ENCODE measurements at places on chromosomes 5 and 9.

GRCh38 chr5:108675736-108676135 lies 72.0 kb upstream of the FER start:
- no peak for DNase-seq

- DNase-seq: no peak
Measured at GRCh38 chr5:7728076-7728475, 122.9 kb downstream of the CFAP90 start.

DNA sequence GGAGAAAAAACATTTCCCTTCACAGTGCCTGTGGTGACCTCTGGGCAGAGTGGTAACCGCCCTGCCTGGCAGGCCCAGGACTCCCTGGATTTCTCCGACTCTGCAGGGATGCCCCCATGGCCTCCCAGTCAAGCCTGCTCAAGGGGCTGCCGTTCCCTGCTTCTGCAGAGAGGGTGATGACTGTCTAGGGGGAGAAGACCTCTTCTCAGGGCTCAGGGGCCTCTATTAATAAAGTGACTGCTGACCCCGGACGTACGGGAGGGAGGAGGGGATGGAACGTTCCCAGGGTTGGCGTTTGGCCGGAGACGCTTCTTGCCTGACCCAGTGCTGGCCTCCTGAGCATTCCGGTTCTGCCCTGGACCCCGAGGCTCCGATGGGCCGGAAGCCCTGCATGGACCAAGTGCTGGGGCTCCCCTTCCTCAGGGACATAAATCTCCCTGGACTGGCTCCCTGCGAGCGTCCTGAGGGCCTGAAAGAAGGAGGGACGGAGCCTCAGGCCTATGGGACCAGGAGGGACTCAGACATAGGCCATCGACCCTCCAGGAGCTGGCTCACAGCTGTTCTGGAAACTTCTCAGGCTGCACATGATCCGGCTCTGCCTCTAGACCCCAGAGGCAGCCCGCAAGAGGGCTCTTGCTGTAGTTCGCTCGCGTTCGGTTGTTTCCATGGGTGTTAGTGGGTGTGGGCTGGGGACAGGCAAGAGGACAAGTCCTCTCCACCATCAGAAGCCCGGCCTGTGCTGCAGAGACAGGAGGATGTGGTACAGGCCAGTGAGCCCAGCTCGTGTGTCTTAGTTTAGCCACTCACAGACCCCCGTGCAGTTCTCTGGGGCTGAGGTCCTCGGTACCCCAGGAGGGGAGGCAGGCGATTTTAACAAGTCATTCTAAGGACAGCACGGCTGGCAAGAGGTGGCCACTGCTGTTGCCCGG lies 8.1 kb upstream of the RNU6ATAC start:
- DNase-seq: no peak

GRCh38 chr9:13603921-13604320 lies 324.4 kb upstream of the MPDZ start:
- DNase-seq: no peak

GRCh38 chr5:55933377-55934114 lies 61.2 kb downstream of the IL6ST start:
- DNase-seq: no peak

- DNase-seq: no peak
Measured at GRCh38 chr5:175861337-175862130, 9.8 kb upstream of the CPLX2 start.

DNA sequence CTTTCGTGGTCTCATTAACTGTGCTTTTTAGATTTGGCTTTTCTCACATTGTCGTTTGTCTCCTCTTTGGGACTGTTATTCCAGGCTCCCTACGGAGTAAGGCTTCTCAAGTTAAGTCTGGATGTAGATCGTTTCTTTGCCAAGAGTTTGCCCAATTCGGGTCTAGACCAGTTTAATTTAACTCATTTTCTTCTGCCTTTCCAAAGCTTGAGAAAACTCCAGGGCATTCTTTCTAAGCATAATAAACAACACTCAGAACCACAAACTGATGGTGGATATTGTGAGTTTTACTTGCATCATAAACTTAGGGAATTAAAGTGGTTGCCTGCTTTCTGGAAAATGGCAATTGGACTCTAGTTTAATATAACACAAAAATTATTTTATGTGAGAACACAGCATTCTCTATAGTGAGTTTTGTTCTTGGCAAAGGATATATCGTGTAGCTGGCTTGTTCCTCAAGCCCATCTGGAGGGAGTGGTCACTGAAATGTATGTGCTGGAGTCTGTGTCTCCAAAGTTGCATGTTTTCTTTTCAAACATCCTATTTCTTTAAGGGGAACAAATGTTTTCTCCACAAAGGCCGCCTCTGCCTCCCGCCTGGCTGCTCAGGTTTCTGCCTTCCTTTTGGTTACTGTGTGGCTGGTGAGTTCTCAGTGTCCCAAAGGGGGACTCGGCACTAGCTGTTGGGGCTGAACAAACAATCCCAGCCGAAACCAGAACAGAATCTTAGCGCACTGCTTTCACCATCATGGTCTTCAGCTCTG lies 211.3 kb upstream of the FBN2 start:
- DNase-seq: no peak

GRCh38 chr5:96066386-96066719 lies 104.7 kb upstream of the ELL2 start:
- no peak for DNase-seq

- DNase-seq: no peak
Measured at GRCh38 chr5:74903165-74903787, 37.1 kb upstream of the FAM169A start.

DNA sequence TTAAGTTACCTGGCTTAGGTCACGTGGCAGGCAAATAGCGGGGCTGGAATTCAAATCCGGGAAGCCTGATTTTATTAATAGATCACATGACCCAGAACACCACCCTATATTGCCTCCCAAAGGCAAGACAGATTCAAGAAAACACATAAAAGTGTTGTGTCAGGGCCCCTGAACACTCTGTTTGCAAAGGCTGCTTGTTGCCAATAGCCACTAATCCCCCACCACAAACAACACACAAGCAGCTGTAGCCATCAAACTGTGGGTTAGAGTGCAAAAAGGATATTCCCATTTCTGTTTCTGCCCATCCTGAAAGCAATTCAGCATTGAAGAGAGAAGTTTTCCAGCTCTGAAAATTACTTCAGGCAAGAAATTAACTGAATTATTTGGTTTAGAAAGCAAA lies 358.9 kb upstream of the RFX3 start:
- DNase-seq: no peak

DNA sequence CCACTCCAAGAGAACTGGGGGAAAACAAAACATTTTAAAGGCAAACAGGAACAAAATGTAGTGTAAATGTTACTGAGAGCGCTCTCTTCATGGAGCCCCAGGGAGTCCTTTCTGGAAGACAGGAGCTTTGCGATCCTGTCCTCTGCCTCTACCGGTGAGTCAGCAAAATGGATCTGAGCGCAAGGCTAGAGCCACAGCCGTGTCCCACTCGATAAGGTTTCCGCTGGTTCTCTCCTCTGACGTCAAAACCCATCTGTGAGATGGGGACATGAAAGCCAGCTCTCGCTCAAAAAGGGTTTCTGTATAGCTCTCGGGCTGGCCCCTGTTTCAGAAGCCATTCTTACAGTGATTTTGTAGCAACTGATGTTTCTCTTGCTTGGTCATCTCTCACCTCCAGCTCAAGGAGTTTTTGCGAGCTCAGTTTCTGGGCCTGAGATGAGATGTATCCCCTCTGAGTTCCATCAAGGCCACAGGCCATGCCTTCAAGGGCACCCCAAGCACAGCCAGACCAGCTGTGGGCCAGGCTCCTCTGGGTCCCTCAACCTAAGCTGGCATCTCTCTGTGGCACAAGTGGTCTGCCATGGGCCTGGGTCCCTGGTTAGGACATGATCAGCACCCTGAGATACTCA lies 101.6 kb downstream of the FSTL4 start:
- no peak for DNase-seq

DNA sequence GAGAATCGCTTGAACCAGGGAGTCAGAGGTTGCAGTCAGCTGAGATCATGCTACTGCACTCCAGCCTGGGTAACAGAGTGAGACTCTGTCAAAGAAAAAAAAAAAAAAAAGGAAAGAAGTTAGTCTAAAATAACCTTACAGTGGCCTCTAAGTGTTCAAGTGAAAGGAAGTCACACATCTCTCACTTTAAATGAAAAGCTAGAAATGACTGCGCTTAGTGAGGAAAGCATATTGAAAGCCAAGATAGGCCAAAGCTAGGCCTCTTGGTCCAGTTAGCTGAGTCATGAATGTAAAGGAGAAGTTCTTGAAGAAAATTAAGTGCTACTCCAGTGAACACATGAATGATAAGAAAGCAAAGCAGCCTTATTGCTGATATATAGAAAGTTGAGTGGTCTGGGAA lies 38.1 kb downstream of the ITGA1 start:
- DNase-seq: no peak

DNA sequence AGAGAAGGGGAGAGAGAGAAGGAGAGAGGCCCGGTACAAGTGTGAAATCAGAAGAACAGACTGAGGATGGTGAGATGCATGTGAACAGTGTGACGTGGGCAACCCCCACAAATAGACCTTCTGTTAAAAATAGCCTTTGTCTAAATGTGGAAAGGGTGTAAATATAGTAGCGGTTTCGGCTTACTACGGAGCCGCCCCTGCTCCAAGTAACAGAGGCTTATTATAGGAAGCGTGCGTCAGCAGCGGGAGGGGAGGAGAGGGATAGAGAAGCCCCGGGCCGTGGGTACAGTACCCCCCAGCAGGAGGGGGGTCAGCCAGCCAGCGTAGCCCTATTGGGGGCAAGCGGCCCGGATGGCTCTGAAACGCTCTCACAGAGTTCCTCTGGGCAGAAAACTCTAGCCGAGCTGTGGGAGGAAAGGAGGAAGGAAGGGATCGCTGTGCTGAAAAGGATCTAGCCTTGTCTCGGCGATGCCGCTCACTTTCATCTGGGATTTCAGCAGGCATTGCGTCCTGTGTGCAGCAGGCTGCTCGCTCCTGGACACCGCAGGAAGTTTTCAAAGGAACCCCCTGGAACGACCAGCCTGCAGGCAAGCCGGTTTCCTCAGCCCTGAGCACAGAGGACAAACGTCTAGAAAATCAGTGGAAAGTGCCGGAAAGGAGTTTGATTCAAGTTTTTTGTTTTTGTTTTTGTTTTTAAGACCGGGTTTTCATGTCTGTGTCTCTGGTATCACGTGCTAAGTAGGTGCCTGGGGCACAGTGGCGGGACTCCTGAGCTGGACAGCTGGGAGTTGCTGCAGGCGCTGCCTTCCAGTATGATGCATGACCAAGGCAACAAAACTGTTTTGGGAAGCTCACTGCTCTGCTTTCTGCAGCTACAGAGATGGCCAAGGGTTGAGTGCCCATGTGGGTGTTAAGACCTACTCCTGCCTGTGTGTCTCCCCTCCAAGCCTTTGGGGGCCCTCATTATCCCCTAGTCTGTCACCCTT lies 146.6 kb downstream of the SEC61B start:
- no peak for DNase-seq

- DNase-seq: no peak
Measured at GRCh38 chr5:149313151-149313841, 32.0 kb upstream of the GRPEL2 start.

DNA sequence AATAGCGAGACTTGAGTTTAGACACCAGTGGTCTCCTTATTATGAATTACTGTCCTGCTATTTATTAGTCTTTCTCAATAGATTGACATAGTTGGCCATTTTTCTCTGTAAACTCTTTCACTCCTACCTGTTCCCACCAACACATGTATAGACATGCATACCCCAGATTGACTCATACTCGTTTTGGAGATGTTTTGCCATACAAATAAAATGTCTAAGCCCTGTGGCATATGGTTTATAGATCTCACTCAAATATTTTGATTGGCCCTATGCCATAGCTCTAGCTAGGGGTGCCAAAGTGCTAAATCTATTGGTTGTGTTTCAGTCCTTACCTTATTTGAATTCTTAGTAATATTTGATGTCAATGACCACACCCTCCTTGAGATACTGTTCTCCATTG lies 42.3 kb downstream of the CAMK4 start:
- no peak for DNase-seq

- no peak for DNase-seq
Measured at GRCh38 chr9:108786901-108787689, 68.7 kb downstream of the ACTL7B start.

- DNase-seq: no peak
Measured at GRCh38 chr9:4986783-4987182, 1.7 kb downstream of the JAK2 start.

- DNase-seq: no peak
Measured at GRCh38 chr9:110099236-110100095, 108.5 kb downstream of the C9orf152 start.

DNA sequence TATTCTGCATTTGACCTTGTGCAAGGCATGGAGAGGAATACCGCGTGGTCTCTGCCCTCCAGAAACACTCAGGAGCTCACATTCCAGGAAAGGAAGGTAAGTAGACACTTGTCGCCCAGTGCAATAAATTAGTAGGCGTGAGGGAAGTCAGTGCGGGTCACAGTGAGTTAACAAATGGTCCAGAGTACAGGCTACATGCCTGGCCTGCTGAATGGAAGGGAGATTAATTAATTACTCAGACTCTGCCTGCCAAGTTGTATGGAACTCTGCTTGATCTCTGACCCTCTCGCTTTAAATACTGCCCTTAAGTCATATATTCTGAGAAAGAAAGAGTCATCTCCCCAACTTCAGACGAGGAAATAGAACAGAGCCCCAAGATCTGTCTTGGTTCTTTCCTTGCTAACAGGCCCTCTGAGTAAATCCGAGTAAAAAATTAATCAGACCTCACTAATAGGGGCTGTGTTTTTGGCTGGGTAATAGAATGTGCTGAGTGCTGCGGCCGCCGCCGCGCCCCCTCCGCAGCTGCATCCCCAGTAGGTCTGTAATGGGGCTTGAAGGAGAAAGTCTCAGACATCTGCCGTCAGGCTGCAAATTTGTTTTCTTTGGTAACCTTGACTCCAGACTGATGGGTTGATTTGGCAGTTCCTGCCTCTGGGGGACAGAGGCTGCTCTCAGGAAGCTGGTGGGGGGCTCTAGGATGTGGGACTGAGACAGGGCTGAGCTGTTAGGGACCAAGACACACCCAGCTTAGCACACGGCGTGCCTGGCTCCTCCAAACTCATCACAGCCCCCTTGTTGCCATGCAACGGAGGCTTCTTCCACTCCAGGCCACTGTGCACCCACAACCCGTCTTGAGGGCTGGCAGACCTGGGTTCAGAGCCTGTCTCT lies 144.4 kb downstream of the NSG2 start:
- DNase-seq: no peak

DNA sequence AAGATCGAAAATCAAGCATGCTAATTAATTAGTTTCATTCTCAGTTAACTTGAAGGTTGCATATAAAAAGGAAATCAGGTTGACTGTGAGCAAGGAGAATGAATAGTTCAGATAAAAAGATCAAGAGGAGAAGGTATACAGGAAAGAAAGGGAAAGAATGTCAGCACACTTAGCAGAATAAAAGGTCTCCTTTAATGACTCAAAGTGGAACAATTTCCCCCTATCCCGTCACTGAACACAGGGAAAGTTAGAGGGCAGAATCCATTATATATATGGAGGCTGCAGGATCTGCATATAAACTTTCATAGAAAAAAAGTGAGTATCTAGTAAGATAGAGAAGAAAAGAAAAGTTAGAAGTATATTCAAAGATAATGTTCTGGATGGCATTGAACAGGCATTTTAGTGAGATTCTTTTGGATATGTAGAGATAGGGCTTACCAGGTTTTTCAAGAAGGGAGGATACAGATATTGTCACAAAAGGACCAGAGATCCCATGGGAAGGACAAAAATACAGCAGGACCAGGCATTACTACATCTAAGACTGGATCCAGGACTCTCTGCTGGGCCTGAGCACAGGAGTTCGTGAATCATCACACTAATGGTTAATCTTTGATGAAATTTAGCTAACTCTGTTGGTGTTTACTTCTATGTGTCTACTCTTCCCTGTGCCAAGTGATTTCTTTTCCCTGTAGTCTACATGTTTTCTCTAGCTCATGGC lies 988.2 kb upstream of the ARRDC3 start:
- DNase-seq: no peak

- no peak for DNase-seq
Measured at GRCh38 chr9:23555851-23556250, 270.2 kb downstream of the ELAVL2 start.

- DNase-seq: no peak
Measured at GRCh38 chr5:56534102-56534829, 281.1 kb upstream of the MAP3K1 start.

Data from cortex of kidney (tissue), 1 donor.